CD4-positive, alpha-beta T cell treated with Interferon gamma for 1 hour (primary cell): ENCODE measurements at places on chromosomes 11 and 22.

DNA sequence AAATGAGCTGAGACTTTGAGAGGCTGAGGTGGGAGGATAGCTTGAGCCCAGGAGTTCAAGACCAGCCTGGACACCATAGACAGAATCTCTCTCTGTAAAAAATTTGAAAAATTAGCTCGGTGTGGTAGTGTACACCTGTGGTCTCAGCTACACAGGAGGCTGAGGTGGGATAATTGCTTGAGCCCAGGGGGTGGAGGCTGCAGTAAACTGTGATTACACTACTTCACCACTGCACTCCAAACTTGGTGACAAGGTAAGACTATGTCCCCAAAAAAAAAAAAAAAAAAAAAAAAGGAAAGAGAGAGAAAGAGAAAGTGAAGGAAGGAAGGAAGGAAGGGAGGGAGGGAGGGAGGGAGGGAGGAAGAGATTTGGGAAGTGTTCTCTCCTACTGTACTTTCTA, 25.3 kb downstream of the RRP8 start:
- DNase-seq, result no peak

DNA sequence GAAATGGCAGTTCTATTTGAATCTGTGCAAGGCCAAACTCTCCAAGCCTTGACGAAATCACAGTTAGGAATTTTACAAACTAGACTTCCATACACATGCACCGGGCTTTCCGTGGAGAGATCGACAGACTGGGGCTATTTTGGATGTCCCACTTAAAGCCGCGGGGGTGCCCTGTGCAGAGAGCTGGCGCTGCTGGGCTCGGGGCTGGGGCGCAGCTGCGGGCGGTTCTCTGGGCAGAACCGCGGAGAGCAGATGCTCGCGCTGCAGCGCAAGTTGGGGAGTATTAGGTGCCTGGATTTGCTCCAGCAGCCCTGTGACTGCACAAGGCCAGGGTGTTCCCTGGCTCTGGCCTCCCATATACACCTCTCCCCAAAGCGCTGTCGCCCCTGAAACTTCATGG, 67.2 kb downstream of the SPATA19 start:
- DNase-seq, result no peak

DNA sequence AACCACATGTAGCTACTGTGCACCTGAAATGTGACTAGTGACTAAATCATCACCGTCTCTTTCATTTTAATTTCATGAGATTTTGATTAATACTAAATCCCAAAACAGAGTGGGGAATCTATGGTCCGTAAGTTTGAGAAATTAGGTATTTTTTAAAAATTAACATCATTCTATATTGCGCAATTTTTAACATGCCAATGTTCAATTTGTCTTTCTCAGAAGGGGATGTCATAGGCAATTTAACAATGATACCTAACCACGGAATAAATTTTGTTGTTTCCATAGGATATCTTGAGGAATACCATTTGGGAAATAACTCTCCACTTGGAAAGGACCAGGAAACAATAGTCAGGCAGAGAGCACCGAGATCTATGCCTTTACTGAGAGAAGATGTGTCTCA, 267.7 kb downstream of the FAM76B start:
- DNase-seq, result no peak

- no peak for DNase-seq
Measured at GRCh38 chr11:20459865-20460264, 72.3 kb downstream of the PRMT3 start.

- DNase-seq, result no peak
Measured at GRCh38 chr11:24509114-24509513, 12.3 kb downstream of the LUZP2 start.

- no peak for DNase-seq
Measured at GRCh38 chr11:3186166-3186953, 21.2 kb upstream of the OSBPL5 start.

DNA sequence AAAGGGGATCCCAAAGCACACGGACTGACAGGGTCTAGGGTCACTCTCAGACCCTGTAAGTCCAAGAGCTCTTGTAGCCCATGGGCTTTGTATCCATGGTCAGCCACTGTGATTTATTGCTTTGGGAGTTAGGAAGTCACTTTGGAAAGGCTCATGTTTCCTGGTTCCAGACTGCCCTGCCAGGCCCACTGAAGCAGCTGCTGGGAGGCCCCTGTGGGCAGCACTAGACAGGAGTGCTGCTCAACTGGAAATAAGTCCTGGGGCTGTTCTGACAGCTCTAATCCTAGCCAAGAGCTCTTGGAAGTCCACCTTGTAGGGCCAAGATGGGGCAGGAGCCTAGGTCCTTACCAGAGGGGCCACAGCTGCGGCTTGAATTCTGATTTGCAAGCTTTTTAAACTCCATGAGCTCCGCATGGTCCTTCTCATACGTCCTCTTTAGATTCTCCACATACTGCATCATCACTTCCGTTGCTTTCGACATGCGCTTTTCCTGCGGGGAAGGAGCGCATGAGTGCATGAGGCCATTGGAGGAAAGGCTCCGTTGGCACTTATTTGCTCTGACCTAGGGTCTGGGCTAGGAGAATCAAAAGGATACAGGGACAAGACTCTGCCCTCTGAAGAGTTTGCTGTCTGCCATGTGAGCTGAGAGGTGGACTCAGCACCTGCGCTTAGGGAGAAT, 32.2 kb upstream of the LYVE1 start:
- no peak for DNase-seq

DNA sequence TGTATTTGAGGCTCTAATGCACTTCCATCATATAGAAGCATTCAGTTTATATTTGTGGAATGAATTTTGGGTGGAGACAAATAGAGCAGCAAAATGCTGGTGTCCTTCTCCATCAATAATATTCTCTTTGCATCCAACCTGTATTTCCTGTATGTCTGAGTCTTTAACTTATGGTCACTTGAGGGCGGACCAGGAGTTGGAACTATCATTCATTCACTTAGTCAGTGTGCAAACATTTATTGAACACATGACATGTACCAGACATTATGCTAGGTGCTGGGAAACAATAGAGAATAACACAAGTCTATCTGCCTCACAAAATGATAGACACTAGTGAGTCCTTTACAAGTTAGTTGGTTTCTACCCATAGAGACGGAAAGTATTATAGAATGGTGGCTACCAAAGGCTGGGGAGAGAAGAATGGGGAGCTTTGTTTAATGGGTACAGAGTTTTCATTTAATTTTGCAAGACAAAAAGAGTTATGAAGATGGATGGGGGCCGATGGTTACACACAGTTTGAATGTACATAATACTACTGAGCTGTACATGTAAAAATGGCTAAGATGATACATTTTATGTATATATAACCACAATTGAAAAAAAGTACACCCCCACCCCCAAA, 4.6 kb upstream of the TMEM123 start:
- DNase-seq, result no peak

DNA sequence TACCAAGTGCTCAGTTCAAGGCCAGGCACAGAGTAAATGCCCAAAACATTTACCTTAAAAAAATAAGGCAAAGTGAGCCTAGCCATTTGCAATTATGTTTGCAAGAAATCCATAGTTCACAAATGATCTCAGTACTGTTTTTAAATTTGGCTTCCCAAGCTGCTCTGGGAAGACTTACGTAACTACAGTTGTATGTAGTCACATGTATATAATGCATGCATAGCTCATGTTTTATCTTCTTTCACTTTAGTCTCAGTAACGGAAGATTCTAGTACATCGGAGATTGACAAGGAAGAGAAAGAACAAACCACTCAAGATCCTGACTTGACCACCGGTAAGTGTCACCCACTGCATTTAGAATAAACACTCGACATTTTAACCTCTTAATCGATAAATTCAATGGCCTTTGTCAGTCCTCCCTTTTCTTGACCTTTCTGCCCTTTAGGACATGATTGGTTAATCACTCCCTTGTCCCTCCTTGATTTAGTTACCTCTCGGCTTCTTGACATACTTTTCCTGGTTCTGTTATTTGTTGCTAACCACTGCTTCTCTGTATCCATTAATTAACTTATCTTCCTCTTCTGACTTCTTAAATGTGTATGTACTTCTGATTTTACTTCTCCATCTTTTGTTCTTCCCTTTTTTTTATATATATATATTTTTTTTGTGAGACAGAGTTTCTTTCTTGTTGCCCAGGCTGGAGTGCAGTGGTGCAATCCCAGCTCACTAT, 18.0 kb upstream of the JHY start:
- no peak for DNase-seq

DNA sequence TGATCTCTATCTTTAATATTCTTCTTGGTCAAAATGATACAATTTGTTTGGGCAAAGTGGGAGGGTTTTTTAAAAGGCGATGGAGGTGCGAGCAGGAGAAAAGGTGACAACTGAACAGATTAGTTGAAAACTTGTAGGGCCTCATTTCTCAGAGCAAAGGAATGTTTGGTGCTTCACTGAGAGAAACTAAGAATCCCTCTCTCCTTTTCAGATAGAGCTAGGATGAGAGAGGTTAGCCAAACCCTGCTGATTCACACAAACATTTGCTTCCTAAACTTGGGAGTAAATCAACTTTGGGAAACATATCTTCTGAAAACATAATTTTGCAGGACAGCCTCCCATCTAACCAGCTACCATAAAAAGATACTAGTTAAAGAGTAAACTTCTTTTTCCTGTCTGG, 57.0 kb downstream of the PHF21A start:
- DNase-seq, result no peak

- no peak for DNase-seq
Measured at GRCh38 chr22:48321986-48322545, 1505.6 kb downstream of the BRD1 start.

GRCh38 chr22:19611590-19611989, 87.4 kb upstream of the CLDN5 start:
- DNase-seq, result no peak

GRCh38 chr22:47605441-47605840, 843.0 kb downstream of the TBC1D22A start:
- no peak for DNase-seq

DNA sequence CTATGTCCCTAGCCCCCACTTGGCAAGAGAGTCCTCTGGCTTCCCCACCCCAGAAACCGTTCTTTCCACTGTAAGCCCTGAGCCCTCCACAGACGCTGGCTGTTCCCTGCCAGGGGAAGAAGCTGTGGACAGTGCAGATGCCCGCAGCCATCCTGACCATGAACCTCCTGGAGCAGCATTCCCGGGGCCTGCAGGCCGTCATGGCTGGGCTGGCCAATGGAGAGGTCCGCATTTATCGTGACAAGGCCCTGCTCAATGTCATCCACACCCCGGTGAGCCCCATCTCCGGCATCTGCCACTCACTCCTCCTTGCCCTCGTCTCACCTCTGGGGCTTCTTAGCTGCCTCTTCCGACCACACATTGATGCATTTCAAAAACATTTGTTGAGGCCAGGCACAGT, 13.2 kb downstream of the BBS1 start:
- DNase-seq, result no peak

DNA sequence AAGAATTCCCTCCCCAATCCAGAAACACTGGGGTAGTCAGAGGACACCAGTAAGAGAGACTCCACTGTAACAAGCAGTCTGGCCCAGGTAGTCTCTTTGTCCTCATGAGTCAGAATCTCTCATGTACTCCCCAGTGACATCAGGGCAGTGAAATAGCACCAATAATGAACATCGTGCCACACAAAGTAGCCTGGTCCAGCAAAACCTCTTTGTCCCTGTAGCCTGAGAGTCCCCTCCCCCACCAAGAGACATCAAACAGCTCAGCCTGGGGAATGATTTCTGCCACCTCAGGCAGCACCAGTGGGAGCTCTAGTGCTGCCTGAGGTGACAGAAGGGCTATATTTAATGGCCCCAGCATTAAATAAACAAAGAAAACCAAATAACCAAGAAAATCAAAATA, 88.1 kb downstream of the SBF2 start:
- DNase-seq, result no peak

DNA sequence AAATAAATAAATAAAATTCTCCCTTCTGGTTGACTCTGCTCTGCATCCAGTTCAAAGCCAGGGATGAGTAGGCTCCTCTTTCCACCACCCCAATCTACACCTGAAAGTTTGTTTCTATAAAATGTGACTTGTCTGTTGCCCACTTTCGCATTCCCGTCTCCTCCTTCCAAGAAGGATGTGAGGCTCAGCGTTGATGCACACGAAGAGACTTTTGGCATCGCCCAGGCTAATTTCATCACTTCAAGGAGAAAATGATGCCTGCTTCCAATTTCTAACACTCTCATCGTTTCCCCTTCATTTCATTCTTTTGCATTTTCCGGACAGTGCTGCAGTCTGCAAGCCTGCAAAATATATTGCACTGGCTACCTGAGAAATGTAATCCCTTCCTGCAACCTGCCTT, 3.9 kb downstream of the MPPED1 start:
- DNase-seq, result no peak

DNA sequence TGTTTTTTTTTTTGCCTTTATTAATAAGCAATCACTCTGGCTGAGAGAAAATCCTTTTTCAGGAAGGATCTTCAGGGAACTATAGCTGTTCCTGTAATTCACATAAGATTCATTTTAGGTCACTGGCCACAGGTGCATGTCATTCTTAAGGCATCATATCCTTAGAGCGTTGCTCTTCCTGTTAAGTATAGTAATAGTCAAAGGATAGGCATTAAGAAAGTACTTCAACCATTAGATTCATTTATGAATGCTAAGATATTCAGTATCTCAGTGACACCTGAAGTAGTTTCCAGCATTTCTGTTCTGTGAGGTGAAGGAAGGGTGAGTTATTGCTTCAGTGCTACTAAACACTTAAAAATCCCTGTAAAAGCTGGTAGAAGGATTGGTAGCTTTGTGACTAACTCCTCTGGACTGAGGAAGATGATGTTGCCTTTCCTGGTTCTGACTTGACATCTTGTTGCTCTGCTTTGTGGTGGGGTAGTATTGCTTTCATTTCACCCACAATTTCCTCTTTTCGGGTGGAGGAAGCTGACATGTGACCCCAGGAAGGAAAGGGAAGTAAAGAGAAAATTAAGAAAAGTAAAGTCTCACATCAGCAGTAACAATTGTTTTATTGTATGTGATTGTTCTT, 34.7 kb downstream of the RNF169 start:
- DNase-seq, result peak; percentile 13

DNA sequence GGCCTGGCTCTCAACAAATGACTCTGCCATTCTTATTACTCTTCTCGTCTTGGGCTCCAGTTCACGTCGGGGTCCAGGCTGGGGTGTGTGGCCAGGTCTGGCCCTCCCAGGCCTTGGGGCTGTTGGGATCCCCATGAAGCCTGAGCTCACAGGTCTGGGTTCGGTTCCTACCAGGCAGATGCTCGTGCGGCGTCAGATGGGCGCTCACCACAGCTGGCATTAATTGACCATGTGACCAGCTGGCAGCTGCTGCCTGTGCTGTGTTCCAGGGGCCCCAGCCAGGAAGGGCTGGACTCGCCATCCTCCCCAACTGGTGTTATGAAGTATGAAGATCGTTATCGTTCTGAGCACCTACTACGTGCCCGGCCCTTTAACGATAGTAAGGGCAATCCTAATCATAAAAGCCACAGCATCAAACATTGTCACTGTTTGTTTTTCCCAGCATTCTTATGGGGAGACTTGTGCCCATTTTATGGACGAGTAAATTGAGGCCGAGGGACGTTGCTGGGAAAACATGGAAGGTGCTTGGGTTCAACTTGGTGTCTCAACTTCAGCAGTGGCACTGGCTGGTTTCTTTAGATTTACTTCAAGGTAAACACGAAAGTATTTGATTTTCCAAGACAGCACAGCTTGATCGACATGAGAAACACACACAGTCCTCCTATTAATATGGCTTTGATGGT, 26.8 kb upstream of the CACNG2 start:
- no peak for DNase-seq
